ENCODE measurements at places on chromosomes 2 and 18.
A peak's percentile ranks its signal among the peaks of the same experiment; 100 is the strongest.

GRCh38 chr2:7924023-7924762 is 757.7 kb upstream of the ID2 start:
- no peak for DNase-seq

- no peak for DNase-seq
Observed at GRCh38 chr2:137607722-137608318, 356.5 kb upstream of the HNMT start.

DNA sequence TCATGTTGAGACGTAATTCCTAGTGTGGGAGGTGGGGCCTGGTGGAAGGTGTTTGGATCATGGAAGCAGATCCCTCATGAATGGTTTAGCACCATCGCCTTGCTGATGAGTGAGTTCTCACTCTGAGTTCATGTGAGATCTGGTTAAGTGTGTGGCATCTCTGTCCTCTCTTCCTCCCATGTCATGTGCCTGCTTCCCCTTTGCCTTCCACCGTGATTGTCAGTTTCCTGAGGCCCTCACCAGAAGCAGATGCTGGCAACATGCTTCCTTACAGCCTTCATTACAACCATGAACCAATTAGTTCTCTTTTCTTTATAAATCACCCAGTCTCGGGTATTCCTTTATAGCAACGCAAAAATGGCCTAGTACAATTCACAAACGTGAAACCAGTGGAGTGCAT is 14.6 kb upstream of the MCM6 start:
- DNase-seq: no peak

- no peak for DNase-seq
Observed at GRCh38 chr2:221747289-221747972, 175.3 kb upstream of the EPHA4 start.

DNA sequence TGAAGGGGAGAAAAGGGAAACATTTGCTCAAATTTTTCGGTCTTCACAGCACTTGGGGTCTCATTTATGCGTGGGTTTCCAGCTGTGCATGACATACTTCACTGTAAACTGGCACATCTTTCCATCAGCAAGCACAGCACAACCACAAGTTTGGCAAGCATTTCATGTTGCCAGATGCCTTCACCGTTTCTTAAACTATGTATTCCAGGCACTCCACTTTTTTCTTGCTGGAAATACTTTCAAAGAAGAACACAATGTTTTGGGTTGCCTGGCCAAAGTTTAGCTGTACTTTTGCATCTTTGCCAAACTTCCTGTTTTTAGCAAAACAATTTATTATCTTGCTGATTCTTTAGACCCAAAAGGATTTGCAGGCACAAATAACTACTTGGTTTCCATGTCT is 194.6 kb upstream of the MEIS1 start:
- DNase-seq: no peak

GRCh38 chr2:25664183-25664964 is 9.0 kb downstream of the DTNB start:
- DNase-seq: no peak

GRCh38 chr18:22211657-22212056 is 42.3 kb downstream of the GATA6 start:
- no peak for DNase-seq

DNA sequence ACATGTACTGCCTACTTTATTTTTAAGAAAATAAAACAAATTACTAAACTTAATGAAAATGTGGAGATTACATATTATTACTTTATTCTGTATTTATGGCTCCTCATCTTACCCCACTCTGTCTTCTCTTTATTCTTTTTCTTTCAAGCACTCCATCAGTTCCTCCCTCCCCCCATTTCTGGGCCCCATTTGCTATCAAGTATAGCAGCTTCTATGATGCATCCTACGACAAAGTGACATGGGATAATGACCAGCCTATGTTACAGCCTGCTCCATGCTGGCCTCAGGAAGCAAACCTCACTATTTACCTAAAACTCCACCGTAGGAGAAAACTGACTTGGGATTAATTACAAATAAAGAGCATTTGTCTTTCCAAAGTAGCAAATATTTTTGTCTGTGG is 58.8 kb downstream of the RND3 start:
- no peak for DNase-seq

- no peak for DNase-seq
Observed at GRCh38 chr2:128299628-128300027, 19.0 kb downstream of the HS6ST1 start.

DNA sequence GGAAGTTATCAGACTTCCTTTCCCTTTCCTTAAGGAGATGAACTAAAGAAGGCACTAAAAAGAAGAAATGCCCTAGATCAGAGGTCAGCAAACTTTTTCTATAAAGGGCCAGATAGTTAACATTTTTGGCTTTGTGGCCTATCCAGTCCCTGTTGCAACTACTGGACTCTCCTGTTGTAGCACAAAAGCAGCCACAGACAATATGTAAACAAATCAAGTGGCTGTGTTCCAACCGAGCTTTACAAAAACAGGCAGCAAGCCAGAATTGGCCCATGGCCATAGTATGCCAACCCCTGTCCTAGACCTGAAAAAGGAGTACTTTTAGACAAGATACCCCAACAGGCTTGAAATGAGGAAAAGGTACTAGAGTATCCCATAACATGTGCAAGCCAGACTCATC is 10.9 kb downstream of the NHEJ1 start:
- no peak for DNase-seq

GRCh38 chr2:235690809-235691450 is 197.1 kb downstream of the AGAP1 start:
- DNase-seq: no peak

- no peak for DNase-seq
Observed at GRCh38 chr18:48472610-48473009, 63.4 kb upstream of the ZBTB7C start.

DNA sequence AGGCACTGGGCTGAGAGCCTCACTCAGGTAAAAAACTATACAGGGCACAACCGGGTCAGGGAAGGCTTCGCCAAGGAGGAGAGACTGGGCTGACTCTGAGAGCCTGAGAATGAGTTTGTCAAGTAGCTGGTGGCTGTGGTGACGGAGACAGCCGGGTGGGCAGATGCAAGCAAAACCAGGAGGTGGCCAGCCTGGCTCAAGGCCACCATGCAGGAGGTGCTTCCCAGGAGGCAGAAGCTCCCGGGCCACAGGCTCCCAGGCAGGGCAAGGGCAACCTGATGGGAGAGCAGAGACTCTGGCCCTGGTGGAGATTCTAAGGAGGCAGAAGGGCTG is 2.9 kb upstream of the INHBB start:
- DNase-seq: no peak

DNA sequence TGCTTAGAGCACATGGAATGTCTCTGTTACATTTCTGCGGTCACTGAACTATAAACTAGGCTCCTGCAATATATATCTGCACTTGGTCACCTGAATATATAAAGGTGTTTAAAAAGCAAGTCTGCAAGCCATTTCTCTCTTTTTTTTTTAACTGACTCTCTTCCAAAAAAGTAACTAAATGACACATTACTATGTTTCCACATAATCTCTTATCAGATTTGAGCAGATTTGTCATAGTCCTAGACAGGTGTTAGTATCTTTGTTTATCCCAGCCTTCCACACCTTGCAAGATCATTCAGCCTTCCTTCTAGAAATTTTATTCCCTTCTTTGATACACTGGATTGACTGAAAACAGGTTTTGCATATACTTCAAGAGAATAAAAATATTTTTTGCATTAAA is 86.7 kb upstream of the KLF7 start:
- DNase-seq: no peak

DNA sequence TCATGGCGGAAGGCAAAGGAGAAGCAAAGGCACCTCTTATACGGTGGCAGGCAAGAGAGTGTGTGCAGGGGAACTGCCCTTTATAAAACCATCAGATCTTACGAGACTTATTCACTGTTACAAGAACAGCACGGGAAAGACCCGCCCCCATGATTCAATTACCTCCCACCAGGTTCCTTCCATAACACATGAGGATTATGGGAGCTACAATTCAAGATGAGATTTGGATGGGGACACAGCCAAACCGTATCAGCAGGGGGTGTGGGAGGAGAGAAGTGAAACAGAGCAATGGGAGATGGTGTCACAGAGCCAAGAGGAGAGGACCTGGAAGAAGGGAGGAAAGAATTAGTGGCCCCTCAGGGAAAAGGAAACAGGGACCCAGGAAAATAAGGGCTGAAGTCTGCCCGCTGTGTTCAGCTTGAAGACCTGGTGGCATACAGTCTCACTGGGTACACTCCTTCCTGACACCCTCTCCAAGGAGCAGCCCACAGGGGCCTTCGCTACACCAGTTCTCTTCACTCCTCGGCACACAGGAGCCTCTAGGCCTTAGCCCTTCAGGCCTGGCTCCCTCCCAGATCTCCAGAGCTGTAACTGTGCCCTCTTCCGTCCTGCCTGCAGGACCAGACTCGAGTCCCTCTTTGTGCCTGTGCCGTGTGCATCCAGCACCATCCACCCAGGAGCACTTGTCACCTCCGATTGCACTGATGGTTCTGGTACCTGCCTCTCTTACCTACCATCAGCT is 262.1 kb downstream of the EIPR1 start:
- DNase-seq: no peak

DNA sequence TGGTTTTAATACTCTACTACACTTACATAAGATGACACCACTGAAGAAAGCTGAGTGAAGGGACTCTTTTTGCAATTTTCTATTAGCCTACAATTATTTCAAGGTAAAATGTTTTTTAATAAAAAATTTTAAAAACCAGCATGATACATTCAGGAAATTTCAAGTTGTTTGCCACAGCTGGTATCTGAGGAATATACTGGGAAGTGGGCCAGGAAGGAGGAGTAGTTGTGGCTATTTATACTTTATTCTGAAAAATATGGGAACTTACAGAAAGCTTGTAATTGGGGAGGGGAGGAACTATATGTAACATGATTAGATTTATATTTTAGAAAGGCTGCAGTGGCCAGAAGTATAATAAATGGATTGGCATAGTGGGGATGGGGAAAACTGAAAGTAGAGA is 40.8 kb downstream of the WDR35 start:
- DNase-seq: no peak

GRCh38 chr2:239383036-239383758 is 17.6 kb downstream of the HDAC4 start:
- DNase-seq: no peak

DNA sequence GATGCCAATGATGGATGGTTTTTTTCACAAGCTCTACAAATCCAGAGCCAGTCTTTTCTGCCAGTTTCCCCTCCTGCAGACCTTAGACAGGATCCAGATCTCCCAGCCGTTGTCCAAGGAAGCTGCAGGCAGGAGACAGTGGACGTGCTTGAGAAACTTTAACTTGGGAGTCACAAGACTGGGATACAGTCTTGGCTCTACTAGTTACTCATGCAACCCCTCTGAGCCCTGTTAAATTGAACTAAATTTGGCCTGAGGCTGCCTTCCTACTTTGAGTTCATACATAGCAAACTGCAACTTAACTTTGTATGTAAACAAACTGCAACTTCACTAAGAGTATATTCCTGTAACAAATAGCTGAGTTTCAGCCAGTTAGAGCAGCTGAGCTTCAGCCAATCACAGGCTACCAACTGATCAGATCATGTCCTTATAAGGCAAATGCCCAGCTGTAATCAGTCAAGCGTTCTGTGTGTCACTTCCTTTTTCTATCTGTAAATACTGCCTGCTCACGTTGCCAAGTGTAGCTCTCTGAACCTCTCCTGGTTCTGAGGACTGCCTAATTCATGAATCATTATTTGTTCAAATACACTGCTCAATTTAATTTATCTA is 140.9 kb downstream of the CAPN13 start:
- no peak for DNase-seq

GRCh38 chr2:42810971-42811811 is 18.8 kb upstream of the HAAO start:
- DNase-seq: peak; percentile 12

GRCh38 chr18:55221622-55222021 is 262.4 kb upstream of the CCDC68 start:
- DNase-seq: no peak
